ENCODE measurements at places on chromosomes 4 and X.

DNA sequence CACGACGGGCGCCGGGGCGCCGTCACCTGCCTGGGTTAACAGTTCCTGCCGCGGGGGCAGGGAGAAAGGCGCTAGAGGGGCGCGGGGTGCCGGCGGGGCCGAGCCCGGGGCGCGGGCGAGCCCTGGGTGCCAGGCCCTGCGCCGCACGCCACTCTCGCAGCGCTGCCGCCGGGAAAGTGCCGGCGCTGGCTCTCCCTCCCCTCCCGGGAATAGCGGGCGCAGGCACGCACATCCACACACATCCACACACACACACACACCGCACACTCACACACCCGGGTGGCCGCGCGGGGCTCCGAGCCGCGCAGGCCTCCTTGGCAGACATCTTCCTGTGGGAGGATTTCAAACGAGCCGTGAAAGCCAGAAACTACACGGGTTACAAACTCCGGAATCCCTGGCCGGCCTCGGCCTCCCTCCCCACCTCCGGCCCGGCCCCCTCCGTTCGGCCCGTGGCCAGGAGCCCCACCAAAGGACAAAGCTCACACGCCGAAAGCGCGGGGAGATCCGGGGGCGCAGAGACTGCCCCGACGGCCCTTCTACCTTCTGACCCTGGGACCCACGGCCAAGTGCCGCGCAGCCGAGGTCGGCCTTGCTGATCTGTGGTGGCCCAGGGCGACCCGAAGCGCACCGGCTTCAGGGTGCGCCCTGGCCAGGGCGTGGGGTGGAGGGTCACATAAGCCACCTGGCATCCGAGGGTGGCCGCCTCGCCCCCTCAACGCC is 92.3 kb downstream of the BCOR start:
- no peak for DNase-seq

GRCh38 chr4:2642968-2643367 is 106.5 kb downstream of the FAM193A start:
- no peak for DNase-seq

GRCh38 chr4:16908377-16909021 is 10.1 kb upstream of the LDB2 start:
- no peak for DNase-seq

DNA sequence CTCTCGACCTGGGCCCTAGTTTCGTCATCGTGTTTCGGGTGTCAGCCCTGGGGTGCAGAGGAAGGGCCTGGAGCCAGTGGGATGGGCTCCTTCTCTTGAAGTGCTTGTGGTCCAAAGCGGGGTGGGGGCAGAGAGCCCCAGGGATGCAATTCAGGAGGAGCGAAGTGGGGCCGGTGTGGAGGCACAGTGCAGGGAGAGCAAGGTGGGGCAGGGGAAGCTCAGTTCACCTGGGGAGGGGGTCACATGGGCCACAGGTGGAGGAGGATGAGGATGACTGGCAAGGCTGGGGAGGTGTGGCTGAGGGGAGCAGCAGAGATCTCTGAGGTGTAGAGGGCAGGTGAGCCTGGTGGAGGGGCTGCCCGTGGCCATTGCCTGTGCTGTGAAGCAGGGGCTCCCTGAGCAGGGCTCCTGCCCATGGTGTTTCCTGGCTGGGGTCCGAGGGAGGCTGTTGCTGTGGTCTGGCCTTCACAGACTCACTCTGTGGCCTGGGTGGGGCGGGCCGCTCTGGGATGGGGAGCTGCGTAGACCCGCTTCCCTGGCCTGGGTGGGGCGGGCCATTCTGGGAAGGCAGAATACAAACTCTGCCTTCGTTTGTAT is 6.9 kb downstream of the SORCS2 start:
- no peak for DNase-seq

- no peak for DNase-seq
Observed at GRCh38 chr4:148055844-148056243, 324.0 kb downstream of the ARHGAP10 start.

DNA sequence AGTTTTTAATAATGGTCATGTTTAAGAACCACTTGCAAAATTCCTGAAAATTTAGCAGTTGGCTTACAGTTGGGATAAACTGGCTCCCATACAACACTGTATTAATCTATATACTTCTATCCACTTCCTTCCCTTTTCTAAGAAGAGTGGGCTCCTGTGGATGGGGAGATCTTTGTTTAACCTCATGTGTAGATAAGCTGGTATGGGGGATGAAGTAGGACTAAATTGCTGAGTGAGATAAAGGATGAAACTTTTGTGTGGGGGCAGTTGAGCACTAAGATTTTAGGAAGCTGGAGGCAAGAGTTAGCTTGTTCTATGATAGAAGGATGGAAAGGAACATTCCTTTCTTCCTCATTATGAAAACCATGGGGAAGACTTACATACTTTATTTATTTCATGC is 54.6 kb upstream of the ATP8A1 start:
- peak; percentile 24 for DNase-seq

DNA sequence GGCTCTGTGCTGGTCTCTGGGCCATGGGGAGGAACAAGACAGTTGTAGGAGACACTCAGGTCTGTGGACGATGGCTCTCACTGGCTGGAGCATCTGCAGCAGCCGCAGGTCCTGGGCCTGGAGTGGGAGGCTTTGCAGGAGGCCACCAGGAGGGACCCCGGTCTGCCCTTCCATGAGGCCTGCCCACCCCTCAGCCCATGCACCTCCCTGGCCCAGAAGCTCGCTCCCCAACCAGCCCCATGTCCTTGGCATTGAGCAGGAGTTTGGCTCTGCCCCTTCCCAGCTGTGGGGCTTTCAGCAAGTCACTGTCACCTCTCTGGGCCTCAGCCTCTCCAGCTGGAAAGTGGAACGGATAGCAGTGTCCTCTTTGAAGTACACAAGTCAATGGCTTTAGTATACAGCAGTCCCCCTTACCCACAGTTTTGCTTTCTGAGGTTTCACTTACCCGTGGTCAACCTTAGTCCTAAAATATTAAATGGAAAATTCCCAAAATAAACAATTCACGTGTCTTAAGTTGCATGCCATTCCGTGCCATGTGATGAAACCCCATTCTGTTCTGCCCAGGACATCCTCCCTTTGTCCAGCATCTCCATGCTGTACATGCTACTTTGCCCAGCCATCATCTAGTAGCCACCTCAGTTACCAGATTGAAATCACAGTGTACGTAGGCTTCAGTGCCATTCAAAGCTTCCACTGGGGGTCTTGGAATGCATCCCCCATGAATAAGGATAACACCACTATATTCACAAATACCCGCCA is 104.0 kb downstream of the CPZ start:
- DNase-seq: no peak

GRCh38 chr4:40280586-40280985 is 54.5 kb upstream of the CHRNA9 start:
- no peak for DNase-seq

DNA sequence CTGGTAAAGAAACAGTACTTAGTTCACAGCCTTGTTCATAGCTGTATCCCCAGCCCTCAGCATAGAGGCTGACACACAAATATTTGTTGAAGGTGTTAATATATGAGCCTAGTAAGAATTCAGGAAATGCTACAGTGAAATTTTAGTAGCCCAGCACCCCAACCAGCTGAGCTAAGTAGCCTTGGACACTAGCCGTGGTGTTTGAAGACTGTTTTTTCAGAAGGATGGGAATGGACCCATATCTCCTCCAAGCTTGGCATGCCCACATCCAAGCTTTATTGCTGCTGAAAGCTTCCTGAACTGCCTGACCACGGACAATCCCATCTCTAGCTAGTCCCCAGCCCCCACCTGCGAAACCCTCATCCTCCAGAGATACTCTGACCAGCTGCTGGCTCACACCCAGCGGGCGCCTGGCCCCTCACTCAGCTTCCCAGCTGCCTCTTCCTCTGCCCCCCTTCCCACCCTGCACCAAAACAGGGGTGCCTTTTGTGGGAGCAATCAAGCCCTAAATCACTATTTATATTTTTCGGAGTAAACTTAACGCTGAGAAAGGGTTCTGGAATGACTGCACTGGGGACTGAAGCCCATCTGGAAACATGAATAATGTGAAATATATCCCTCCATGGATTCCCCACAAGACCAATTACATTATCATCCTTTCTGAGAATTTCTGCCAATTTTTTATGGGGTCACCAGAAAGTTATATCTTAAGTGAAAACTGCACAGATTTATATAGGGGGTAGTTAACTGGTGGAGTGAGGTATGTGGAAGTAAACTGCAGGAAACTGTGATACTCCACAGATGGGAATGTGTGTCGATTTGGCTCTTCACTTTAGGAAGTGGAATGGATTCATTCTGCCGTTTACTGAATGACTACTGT is 41.1 kb upstream of the CBR4 start:
- DNase-seq: no peak

- no peak for DNase-seq
Observed at GRCh38 chr4:88940506-88940905, 116.5 kb downstream of the FAM13A start.

DNA sequence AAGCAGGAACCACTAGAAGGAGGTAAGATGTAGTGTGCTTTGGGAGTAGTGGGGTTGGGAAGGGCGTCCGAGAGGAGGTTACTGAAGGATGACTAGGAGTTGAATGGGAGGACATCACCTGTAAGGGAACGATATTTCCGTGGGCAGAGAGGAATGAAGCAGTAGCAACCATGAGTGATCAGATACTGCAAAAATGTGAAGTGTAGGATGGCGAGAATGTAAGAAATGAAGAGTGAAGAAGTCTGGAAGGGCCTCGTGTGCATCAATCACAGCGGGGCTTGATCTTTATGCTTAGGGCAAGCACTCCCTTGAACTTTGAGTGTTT is 594 bp downstream of the MSMO1 start:
- no peak for DNase-seq

DNA sequence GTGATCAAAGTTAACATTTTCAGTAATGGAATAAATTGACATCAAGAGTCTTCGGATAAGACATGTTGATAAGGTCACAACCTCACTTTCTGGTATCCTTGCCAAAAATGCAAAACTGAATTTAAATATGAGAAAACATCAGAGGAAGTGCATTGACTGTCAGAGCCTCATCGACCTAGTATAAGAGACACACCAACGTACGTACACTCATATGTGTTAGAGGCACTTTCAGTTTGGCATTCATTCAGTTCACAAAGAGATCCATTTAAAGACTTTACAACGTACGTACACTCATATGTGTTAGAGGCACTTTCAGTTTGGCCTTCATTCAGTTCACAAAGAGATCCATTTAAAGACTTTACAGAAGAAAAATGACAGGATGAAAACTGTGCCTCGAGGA is 280.3 kb downstream of the INPP4B start:
- DNase-seq: no peak

DNA sequence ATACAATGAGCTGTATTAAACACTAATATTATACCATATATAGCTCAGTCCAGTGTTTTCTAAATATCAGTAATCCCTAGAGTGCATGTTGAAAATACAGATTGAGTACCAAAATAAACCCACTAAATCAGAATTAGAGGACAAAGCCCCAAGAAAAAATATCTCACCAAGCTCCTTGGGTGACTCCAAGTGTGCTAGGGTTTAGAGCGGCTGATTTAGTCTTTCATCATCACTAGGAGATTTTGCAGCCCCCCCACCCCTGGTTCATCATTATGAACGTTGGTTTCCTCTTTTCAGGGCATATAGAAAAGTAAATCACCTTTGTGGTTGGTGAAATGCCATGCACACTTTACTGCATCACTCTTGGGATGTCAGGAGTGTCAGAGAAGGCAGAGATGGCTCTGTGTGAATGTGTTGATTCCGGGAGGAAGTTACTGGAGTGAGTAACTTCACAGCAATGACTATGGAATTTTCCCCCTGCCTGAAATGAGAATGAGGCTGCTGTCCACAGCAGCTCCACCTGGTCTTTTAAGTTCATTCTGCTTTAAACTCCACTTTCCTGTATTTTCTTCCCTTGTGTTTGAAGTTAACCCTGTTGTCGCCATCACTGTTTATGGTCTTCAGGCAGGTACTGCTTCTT is 25.2 kb upstream of the ANAPC4 start:
- DNase-seq: no peak

DNA sequence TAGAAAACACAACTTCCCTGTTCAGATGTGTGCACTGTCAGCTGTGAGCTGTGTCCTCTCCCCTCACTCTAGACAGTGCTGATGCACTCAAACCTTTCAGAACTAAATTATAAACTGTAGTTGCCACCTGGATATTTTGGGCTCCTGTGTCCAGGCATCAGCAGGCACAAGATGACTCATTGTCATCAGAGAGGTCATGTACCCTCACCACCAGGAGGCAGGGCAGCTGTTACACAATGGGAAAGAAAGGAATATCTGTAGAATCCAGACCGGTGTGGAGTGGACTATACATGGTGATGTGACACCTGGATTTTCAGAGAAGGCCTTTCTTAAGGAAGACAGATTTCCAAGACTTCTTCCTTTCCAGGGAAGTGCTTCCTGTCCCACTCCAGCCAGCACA is 854.4 kb upstream of the AGA start:
- no peak for DNase-seq

- no peak for DNase-seq
Observed at GRCh38 chr4:3753726-3754412, 12.3 kb upstream of the ADRA2C start.

DNA sequence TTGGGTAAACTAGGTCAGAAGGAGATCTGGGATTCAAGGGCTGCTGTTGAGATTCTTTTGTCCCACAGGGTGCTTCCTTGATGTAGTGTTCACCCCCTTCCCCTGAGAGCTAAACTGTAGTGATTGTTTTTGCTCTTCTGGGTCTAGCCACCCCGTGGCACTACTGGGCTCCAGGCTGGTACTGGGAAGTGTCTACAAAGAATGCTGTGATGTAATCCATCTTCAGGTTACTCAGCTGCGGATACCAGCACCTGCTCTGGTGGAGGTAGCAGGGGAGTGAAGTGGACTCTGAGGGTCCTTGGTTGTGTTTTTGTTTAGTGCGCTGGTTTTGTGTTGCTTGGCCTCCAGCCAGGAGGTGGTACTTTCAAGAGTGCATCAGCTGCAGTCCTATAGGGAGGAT is 365.5 kb downstream of the ZNF674 start:
- no peak for DNase-seq

GRCh38 chr4:182680234-182680653 is 236.9 kb downstream of the DCTD start:
- DNase-seq: no peak

Measured in hematopoietic multipotent progenitor cell treated with erythropoietin and hydrocortisone succinate and interleukin-3 and kit ligand, for 6 days (in vitro differentiated cells).